Activated CD4-positive, alpha-beta T cell treated with anti-CD3 and anti-CD28 coated beads for 1 hour (primary cell): ENCODE measurements at places on chromosomes 11 and 22.

- DNase-seq = no peak
Measured at GRCh38 chr11:15660496-15660895, 545.8 kb downstream of the INSC start.

GRCh38 chr11:28679795-28680468, 571.7 kb downstream of the METTL15 start:
- DNase-seq = no peak

- DNase-seq = no peak
Measured at GRCh38 chr11:62577046-62577714, 3.5 kb upstream of the EEF1G start.

DNA sequence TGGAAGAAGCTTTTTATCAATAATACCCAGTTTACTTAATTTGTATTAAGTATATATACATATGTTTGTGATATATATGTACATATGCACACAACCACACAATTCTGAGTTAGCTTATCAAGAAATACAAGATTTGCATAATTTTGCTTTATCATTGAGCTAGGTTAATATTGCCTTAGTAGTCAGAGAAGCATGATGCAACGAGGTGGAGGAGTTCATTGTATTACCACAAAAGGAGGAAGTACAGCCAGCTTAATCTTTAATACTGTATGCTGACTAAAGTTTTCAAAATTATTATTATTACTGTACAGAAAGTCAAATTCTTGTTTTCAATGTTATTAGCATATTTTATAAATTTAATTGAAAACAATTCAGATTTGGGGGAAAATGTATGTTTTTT, 278.4 kb upstream of the PDGFD start:
- DNase-seq = no peak

DNA sequence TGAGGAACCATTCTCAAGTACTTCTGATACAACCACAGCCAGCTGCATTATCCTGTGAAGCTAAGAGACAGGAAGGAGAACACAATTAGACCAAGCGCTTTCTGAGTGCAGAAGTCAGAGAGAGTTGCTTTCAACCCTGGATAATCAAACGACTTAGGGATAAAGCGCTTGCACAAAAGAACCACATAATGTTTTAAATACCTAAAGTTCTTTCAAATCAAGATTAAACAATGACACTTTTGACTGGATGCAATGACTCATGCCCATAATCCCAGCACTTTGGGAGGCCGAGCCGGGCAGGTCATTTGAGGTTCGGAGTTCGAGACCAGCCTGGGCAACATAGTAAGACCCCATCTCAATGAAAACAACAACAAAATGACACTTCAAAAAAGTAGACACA, 145.1 kb downstream of the SWAP70 start:
- no peak for DNase-seq

DNA sequence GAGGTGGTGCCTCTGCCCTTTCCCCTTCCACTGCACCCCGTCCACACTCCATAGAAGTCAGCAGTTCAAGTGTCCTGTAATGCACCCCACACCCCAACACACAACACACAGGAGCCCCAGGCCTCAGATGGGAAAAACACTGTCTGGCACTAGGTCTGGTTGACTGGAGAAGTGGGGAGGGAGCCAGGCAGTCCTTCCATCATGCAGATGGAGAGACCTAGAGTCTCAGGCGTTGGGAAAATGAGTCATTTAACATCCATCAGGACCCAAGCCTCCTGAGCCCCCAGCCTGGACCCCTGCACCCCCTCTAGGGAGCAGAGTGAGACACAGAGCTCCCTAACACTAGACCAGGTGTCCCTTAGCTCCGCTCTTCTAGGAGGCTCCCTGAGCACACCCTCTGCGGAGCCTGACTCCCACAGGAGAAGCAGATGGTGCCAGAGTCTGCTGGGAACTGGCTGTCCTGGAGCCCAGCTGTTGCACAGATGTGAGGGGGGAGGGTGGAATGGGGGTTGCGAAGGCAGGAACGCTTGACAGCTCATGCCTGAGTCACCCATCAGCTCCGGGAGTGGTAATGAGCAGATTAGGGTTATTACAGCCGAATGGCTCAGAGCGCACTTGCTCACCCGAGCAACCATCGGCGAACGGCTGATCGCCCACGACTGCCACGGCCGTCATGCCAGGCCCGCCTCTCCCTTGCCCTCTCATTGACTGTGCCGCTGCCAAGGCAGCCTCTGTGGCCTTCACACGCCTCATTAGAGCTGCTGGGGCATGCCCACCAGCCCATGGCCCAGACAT, 22.1 kb upstream of the SYT7 start:
- no peak for DNase-seq

DNA sequence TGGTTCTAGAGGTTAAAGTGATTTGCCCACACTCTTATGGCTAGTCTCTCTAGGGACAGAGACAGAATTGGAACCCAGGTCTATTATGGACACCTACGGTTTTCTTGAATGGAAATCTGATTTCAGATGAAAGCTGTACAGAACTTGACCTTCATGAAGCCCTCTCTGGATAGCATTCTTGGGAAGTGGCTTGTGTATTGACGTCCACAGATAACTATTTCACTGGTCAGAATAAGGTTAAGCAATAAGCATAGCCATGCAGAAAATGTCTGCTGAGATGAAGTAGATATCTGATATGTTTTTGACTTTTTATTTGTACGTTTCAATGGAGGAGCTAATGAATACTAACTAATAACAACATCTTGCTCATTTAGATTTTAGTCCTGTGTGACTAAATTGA, 1.1 kb downstream of the TLCD5 start:
- no peak for DNase-seq
